ENCODE measurements at places on chromosomes 12 and 14.

DNA sequence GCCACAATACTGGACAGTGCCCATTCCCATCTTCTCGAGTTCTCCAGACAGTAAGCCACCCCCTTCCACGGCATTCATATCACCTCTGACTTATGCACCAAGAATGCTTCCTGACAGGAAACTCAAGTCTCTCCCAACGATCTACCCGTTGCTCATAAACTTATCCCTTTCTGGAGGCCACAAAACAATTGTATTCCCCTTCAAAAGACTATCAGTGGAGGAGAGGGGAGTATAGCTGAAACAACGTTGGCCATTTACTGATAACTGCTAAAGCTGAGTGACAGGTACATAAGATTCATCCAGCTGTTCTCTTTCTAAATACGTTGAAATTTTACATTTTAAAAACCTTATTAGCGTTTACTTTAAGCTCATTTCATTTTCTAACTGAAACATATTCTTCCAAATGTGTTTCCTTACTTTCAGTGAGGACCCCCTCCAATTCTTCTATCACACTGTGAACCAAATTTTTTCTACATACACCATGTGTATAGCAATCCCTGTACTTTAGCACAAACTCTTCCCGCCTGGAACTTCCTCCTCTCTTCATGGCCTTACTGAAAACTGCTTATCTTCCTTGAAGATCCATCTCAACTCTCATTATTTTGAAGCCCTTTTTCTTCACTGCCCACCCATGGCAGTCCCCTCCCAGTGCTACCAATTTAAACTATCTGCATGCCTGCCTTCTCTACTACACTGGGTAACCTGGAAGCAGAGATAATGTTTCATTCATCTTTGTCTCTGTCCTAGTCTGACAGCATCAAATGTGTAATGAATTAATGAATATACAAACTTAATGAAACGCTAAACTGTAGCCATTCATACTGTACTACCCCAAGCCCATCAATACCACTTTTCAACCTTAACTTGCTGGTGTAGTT lies 28.8 kb downstream of the ATXN2 start:
- DNase-seq, result no peak

DNA sequence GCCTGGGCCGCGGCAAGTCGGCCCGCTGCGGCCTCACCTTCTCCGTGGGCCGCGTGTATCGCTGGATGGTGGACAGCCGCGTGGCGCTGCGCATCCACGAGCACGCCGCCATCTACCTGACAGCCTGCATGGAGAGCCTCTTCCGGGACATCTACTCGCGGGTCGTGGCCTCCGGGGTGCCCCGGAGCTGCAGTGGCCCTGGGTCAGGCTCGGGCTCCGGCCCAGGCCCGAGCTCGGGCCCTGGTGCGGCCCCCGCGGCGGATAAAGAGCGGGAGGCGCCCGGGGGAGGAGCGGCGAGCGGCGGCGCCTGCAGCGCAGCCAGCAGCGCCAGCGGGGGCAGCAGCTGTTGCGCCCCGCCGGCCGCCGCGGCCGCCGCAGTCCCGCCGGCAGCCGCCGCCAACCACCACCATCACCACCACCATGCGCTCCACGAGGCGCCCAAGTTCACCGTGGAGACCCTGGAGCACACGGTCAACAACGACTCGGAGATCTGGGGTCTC lies 226.2 kb upstream of the CRY1 start:
- no peak for DNase-seq

DNA sequence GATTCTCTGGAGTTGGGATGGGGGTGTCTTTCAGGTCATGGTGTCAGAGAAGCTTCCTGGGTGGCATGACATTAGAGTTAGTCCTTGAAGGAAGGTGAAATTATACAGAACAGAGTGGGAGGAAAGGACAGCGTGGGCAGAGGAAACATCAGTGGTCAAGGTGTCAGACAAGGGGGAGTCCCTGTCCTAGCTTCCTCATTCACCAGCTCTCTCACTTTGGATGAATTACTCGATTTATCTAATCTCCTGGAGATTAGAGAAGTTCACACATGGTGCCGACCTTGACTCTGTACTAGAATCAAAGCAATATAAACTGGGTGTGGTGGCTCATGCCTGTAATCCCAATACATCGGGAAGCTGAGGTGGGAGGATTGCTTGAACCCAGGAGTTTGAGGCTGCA lies 492.9 kb downstream of the VRK1 start:
- DNase-seq, result no peak

DNA sequence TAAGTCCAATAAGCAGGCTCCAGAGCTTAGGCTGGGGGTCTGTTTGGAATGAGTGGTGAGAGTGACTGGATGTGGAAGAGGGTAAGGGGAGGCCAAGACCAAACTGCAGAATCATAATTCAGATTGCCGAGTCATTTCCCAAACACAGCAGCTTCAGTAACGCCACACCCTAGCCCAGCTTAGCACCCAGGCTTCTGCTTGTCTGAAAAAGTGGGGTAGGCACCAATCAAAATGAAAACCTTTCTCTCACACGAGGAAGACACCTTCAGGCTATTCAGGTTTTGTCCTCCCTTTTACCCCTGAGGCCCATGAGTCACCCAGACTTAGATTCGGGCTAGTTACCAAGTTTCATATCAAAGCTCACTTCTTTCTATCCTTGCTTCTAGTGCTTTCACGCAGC lies 306.1 kb downstream of the DAD1 start:
- no peak for DNase-seq

DNA sequence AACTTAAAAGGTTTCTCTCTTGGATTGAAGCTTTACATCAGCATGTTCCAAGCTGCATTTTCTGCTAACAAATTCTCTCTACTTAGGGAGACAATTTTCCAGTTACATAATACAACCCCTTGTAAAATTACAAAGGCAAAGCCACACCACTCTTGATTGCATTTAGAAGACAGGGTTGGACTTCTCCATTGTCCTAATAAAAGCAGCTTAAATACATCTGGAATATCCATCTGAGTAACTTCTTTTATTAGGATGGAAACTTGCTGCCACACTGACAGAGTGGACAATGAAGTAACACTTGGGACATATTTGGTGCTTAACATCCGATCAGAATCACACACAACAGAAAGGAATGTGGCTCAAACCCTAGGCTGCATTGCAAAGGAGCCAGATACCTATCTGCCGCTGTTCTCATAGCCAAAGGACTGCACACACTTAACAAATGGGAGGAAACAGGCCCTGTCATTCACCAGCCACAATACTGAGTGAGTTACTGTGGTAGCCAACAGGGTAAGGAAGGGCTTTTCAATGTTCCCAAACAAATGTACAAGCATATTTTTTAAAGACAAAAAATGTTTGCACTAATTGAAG lies 157.2 kb downstream of the PAX9 start:
- DNase-seq, result no peak

DNA sequence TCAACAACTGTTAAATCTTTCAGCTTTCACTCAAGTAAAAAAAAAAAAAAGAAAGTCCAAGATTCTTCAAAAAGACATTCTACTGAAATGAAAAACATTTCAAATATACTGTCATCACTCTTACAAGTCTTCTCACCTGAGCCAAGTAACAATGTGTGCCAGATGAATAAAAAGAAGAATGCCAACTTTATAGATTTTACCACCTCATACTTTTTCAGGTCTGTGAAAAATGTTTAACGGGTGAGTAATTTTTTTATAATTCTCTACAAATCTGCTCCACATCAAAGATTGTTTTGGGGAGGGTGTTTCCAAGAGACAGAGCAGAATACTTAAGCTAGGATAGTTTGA lies 181.0 kb upstream of the BMP4 start:
- DNase-seq, result no peak

DNA sequence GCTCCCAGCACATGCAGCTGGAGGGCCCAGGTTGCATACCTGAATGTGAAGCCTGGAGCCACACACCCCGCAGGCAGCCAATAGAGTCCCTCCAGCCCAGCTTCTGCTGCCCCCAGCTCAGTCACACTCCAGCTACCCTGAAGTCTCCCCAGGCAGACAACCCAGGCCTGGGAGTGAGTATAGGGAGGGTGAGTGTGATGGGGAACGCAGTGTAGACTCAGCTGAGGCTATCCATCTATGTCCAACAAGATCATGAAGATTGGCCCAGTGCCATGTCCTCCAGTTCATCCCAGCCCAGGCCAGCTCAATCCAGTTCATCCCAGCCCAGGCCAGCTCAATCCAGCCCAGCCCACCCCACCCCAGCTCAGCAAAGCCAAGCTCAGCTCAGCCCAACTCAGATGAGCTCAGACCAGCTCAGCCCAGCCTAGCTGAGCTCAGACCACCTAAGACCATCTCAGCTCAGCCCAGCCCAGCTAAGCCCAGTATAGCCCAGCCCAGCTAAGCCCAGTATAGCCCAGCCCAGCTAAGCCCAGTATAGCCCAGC lies 330.4 kb downstream of the TMEM121 start:
- no peak for DNase-seq

DNA sequence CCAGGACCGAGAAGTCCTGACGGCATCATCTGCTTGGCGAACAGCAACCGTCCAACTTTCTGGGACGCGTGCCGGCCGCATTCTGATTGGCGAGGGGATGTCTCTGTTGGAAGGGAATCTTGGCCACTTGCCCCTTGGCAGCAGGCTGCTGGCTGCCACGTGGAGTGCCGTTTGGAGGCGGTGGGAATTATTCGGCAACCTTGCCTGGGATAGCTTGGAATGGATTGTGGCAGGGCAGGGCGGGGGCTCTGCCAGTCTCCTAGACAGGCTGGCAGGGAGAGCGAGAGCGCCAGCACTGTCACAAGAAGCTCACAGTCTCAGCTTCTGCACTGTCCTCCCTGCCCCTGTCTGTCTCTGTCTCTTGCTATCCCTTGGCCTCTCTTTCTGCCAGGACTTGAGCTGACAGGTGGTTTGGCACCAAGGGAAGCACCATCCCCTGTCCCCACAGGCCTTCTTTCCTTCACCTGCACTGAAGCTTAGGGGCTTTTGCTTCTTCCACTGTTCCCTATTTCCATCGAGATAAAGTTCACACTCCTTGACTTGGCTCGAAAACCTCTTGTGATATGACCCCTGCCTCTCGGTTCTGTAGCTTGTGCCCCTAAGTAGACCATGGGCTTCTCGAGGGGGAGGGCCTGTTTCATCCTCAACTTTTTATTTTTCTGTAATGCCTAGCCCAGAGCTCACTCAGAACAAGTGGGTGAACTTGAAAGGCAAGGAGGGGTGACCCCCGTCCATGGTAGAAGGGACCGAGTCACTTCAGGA lies 201.9 kb downstream of the PHETA1 start:
- DNase-seq, result no peak

DNA sequence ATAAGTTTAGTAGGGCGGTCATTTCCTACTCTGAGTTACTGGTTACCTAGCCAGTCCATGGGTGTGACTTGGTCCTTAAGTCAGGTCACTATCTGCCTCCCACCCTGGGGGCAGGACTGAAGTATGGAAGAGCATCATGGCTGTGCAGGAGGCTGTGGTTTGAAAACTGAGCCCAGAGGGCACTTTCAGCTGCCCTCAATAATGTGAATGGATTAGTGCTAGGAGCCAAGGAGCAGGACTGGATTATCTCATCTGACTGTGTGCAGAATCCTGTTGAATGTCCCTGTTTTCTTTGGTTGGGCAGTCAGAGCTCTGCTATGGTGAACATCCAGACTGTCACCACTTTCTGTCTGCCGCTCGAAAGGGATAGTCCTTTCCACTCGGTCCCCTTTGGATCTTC lies 1.6 kb downstream of the ATXN7L3B start:
- no peak for DNase-seq

GRCh38 chr12:26101350-26101734 lies 23.5 kb downstream of the BHLHE41 start:
- no peak for DNase-seq

- DNase-seq, result no peak
Measured at GRCh38 chr12:113058553-113058952, 2.0 kb downstream of the DTX1 start.

- DNase-seq, result no peak
Measured at GRCh38 chr14:29111554-29111953, 345.0 kb downstream of the FOXG1 start.

GRCh38 chr14:54343272-54344121 lies 53.3 kb upstream of the CDKN3 start:
- DNase-seq, result no peak

GRCh38 chr12:34598352-34598827 lies 576.1 kb downstream of the ALG10 start:
- no peak for DNase-seq

- DNase-seq, result no peak
Measured at GRCh38 chr14:101137234-101137633, 233.7 kb upstream of the RTL1 start.

DNA sequence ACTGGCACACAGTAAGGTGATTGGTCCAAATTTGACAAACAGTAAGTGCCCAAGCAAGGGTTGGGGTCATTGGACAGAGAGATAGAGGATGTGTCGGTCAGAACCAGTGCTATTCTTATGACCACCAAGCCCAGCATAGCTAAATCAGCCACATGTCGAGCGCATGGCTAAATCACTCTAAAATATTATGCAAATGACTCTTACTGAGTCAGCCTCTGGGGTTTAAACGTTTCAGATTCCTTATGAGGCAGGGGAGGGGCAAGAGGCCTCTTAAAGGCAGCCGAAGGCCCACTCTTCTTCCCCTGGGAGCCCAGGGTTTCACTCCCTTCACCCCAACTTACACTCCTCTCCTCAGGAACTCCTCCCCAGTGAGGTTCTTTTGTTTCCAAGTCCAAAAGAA lies 603 bp upstream of the ENDOU start:
- DNase-seq, result no peak

DNA sequence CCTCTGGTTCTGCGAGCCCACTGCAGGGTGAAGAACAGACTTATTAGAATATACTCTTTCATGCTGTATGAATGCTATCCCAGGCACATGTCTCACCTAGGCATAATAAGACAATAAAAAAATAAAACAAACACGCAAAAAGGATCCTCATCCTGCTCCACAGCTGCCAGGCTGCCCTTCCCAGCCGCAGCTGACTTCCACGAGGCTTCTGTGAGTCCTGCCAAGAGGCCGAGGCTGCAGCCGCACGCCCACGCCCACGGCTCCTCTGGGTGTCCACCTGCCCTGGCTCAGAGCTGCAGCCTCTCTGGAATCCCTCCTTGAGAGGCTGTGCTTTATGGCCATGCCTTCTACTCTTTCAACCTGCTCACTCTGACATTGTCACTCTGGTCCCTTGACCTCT lies 6.9 kb downstream of the SMIM41 start:
- DNase-seq, result no peak

- DNase-seq, result no peak
Measured at GRCh38 chr12:82688035-82688501, 1.4 kb downstream of the TMTC2 start.

DNA sequence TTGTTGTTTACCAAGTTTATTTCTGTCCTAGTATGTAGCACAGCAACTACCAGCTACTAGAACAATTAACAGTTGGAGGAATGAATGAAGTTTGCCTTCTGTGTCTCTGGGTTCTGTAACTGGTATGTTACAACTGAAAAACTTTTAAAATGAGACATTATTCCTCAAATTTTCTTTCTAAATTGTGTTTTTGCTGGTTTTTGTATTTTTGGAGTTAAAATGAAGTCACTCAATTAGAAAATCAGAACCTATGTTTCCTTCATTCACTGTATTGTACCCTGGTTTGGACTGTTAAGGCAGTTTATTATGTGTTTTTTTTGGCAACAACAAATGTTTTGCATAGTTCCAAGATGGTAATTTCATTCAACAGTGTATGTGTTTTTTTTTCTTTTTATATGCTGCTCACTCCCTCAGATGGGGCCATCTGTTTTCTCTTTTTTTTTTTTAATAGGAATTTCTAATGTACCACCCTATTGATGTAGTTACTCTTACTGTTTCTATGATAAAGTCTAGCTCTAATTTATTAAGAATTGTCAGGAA lies 30.2 kb upstream of the EVL start:
- no peak for DNase-seq

All from CD8-positive, alpha-beta memory T cell (primary cell).